ENCODE measurements at places on chromosomes 6 and 20.

DNA sequence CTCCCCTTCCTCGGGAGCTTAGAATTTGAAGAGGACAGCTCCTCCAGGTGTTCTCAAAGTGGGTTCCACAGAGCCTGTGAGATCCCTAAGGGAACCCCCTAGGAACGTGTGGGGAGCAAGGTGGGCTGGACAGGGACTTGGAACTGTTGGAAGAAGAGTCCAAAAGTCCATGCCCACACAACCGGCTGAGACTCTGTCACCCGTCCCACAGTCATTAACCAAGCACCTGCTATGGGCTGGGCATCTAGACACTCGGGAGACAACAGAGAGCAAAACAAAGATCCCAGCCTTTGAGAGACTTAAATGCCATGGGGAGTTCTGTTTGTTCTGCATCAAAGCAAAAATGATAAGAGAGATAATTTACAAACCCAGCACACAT is 51.9 kb upstream of the SAYSD1 start:
- DNase-seq = peak; percentile 32

DNA sequence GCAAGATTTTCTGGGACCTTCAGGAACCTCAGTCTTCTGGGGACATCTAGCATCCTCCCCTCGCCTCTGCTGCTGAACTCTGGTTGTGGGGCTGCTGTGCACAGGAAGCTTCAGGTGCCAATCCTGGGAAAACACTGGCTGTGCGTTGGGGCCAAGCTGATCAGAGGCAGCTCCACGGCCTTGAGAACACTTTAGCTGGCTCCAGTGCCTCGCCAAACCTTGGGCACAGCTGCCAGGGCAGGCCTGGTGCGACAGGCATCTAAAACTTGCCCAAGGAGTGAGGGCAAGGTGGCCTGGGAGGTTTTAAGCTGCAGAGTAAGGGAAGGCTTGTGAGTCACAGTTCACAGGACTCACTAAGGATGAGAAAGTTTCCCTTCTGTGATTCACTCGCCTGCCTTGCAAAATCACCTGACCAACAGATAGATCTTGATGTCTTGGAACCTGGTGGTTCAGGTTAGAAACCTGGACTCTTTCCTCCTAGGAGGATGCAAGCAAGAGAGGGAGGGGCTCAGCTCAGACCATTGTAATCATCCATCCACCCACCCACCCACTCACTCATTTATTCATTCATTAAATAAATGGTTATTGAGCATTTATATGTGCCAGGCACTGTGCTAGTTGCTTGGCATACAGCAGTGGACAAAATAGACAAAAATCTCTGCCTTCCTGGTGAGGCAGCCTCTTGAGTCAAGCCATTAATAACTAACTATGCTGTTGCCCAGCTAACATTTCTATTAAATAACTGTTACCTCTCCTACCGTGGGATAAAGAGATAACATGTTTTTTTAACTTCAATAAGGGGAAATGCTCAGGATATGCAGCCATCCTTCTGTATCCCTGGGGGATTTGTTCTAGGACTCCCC is 2.5 kb upstream of the SPATS1 start:
- no peak for DNase-seq

DNA sequence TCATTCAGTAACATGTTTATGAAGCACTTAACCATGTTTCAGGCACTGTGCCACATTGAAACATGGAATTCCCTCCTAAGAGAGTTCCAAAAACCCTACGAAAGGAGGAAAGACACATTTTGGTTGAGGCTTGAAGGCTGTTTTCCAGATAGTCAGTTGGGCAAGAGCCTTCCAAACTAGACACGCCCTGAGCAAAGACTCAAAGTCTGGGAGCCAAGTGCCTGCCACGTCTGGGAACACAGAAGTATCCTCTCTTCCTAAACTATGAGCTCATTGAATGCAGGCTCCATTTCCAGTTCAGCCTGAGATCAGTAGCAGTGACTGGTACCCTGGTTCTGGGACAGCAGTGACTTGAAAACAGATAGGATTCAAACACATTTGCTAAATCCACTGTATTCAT is 74.5 kb upstream of the FAM8A1 start:
- DNase-seq = no peak

GRCh38 chr20:51486197-51487005 is 56.1 kb downstream of the NFATC2 start:
- DNase-seq = no peak

- no peak for DNase-seq
These were observed 168.0 kb upstream of the CHD6 start for GRCh38 chr20:41786158-41786557.

- no peak for DNase-seq
These were observed 40.4 kb upstream of the SGK1 start for GRCh38 chr6:134358320-134358719.

GRCh38 chr6:74100719-74101287 is 404.8 kb downstream of the CD109 start:
- no peak for DNase-seq

- DNase-seq = no peak
These were observed 6.5 kb downstream of the SLPI start for GRCh38 chr20:45247865-45248264.

DNA sequence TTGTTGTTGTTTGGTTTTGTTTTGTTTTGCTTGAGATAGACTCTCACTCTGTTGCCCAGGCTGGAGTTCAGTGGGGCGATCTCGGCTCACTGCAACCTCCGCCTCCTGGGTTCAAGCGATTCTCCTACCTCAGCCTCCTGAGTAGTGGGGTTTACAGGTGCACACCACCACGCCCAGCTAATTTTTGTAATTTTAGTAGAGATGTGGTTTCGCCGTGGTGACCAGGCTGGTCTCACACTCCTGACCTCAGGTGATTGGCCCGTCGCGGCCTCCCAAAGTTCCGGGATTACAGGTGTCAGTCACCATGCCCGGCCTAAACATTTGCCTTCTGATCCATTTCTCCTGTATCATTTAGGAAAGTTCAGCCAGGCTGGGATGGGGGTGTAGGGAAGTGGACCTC is 17.7 kb downstream of the DUSP22 start:
- DNase-seq = no peak

- no peak for DNase-seq
These were observed 2.1 kb downstream of the SLC12A5 start for GRCh38 chr20:46031014-46031569.

- no peak for DNase-seq
These were observed 751.0 kb downstream of the CD109 start for GRCh38 chr6:74447013-74447412.

GRCh38 chr6:138795809-138796603 is at the start of gene ECT2L:
Gene ECT2L, plus strand, starts transcription at chr6:138796087. Its CDS starts 17,188 bp downstream, at chr6:138813275.
- peak; percentile 45 for DNase-seq

- no peak for DNase-seq
These were observed 23.5 kb downstream of the DNAAF9 start for GRCh38 chr20:3383878-3384495.

All from COR-L47 (cell line).